Central memory CD4-positive, alpha-beta T cell (primary cell): ENCODE measurements at places on chromosomes 4 and X.

DNA sequence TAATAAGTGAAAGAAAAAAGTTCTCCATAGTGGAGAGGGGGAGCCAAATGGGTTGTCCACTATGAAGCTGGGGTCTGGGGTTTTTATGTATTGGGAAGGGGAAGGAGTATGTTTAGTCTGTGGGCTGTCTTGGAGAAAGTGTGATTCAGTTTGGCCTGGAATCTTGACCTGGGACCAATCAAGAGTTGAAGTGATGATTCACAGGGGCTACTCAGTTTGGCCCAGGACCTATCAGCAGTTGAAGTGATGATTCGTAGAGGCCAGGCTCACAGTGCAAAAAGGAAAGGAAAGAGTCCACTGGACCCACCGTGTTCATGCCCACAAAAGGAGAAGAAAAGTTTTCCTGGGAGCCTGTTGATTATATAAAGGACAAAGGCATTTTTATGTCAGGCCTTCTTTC is 47.3 kb upstream of the RAB9B start:
- no peak for DNase-seq

DNA sequence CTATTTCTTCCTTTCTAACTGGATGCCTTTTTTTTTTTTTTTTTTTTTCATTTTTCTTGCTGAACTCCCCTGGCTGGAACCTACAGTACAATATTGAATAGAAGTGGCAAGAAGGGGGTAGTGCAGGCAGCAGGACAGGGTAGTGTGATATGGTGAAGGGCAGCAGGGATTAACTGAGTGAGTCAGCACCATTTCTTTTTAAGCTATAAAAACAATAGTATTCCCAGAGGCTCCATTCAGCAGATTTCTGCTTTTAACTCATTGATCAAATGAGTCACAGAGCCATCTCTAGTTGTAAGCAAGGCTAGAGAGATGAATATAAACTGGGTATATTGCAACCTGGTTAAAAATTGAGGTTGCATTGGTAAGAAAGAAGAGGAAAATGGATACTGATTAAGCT is 53.6 kb upstream of the SETD7 start:
- no peak for DNase-seq

GRCh38 chrX:13001961-13002671 is 27.2 kb downstream of the TMSB4X start:
- no peak for DNase-seq

GRCh38 chrX:143635915-143636314 is at the start of gene SLITRK4:
Gene SLITRK4 (minus strand): TSS chrX:143636101. CDS start chrX:143631108, 4,993 bp downstream.
- no peak for DNase-seq

GRCh38 chrX:121457096-121457495 is 409.7 kb downstream of the GLUD2 start:
- no peak for DNase-seq
